ENCODE measurements at places on chromosomes 16 and 17.

DNA sequence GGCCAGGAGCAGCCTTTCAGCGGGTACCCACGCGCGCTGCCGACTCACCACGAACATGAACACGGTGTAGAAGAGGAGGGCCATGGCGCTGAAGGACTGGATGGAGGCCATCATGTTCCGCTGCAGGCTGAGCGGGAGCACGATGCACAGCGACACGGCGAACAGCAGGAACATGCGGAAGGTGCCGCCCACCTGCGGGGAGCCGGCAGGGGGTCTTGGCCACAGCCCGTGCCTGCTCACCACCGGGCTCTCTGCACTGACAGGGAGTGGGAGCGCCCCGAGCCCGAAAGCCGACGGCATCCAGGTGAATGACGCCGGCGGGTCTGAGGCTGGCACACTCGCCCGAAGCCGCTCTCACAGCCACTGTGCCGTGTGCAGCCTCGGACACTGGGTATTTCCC, 13.0 kb downstream of the SLC38A10 start:
- DNase-seq: no peak

DNA sequence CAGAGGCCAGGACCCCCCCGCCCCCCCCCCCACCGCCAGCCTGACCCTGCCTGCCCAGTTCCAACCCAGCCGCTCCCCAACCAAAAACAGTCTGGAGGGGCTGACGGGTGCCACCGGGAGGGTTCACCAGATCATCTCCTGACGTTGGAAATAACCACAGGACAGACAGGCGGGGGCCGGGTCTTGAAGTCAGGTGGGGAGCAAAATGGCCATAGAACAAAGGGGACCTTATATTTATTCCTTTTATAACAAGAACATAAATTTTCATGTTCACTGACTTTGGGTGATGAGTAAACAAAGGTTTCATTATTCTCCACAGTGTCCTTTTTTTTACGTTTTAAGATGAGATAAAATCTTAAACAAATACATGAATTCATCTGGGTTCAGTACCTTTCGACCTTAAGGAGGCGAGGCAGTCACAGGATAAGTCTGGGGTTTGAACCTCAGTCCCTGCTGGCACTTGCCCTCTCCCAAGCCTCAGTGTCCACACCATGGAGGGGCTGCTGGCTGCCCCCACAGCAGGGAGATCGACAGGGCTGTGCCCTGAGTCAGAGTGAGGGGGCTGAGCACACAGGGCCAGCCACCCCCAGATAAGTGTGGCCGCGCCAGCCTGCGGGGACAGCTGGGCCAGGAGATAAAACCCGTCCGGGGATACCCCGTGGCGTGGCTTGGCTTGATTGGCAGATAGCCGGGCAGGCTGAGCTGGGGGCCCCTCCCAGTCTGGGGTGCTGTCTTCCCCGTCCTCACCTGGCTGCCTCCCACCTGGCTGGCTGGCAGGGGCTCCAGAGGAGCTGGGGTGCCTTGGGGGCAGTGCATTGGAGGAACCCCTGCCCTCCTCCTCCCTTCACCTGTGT, 15.0 kb downstream of the SLC7A5 start:
- DNase-seq: no peak

GRCh38 chr16:69566240-69566980, 644 bp downstream of the NFAT5 start:
- no peak for DNase-seq

- DNase-seq: no peak
These were observed 30.9 kb downstream of the SOCS1 start for GRCh38 chr16:11224894-11225676.

DNA sequence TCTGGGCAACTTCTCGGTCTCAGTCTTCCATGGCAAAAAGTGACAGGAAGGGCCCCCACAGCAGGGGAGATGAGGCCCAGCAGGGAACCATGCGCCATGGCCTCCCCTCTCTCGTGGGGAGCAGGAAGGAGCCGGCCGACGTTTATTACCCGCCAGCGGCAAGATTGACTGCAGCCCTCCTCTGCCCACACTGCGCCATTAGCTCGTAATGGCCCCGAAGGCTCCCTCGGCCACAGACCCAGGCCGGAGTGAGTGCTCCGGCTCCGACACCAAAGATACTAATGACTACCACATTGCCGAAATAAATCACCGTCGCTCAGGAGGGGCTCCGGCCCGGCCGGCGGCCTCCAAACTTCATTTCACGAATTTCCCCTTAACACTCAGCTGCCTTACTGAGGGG, 226.9 kb downstream of the C16orf78 start:
- no peak for DNase-seq

DNA sequence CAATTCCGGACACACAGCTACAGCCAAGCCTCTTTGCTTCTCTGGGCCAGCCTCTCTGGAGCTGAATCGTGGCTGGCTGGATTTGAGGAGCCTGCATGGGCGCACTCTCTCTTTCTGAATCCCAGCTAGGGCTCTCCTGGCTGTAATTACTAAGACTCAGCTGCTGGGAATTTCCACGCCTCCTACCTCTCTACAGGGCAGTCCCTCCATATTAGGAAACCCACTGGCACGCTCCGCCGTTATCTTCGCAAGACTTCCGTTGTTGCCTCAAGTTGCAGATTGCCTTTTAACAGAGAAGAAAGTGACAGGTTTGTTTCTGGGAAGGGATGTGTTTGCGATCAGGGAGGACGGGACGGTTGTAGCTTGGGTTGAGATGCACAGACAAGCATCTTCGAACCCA, 188.4 kb upstream of the NLRP1 start:
- DNase-seq: no peak

DNA sequence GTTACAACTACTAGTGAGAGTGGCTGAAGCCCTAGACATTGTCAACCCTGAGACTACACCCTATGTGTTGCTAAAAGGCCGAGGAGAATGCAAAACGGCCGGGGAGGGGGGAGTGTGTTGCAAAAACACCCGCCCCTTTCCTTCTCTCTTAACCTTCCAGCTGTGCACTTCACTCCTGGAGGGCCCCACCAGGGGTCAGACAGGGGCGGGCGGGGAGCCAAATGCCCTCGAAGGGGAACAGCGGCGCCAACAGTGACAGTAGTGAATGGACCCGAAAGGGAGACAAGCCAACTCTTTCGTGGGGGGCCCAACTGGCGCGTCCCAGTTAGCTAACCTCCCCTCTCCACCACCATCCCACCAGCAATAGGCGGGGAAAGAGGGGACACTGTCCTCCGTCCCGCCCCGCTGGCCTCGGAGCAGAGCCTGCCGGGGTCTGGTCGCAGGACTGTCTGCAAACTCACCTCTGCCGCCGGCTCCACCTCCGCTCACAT, 352 bp downstream of the MARF1 start:
- DNase-seq: peak; percentile 51
